ENCODE measurements at places on chromosomes 7 and 10.

- no peak for DNase-seq
These were observed 503.6 kb upstream of the MGMT start for GRCh38 chr10:128963211-128964099.

GRCh38 chr7:150524018-150524417, 9.3 kb downstream of the GIMAP7 start:
- DNase-seq, result no peak

GRCh38 chr10:4250587-4250887, 465.5 kb upstream of the KLF6 start:
- no peak for DNase-seq

- DNase-seq, result no peak
These were observed 86.7 kb downstream of the MAD1L1 start for GRCh38 chr7:2145835-2146580.

DNA sequence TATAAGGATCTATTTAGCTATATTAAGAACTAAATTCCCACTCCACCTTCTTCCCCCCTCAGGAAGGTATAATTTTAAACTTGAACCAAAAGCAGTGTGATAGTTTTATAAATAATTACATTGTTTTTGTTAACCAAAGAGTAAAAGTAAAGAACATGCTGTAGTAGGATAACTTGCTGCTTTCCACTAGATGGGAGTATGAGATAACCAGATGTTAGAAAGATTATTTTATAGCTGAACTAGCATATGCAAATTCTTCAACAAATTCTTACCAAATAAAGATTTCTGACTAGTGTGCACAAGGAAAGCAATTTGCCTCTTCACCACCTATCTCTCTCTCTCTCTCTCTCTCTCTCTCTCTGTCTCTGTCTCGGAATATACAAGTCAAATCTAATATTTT, 31.8 kb downstream of the TES start:
- no peak for DNase-seq

DNA sequence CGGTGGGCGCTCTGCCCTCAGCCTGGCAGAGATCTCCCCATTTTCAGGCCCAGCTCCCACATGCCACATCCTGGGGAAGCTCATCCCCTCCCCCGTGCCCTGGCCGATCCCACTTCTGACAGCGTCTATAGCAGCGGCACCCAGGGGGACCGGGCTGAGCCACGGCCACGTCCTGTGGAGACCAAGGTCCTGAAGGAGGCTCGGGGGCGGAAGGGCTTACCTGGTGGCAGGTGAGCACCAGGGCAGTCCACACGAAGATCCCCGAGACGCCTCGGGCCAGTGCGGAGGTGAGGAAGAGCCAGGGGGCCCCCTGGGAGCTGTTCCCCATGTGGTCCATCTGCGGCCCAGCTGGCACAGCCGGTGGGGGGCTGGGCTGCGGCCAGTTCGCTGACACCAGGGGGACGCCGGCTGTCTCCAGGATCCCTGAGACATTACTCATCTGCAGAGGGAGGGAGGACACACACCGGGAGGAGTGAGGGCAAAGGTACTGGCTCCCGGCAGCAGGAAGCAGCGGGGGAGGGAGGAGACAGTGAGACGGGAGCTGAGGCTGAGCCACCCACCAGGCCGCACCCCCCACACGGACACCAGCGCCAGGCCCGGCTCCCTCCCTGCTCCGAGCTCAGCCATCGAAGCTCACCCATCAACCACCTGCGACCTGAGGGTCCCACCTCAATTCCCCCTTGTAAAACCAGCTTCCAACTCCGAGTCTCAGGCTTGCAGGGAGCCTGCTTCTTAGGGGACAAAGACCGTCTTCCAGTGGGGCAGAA, 776 bp downstream of the TMEM184A start:
- DNase-seq, result peak; percentile 84

All from astrocyte of the hippocampus (primary cell).